Psoas muscle (tissue), 8 donors: ENCODE measurements at places on chromosomes 6 and 20.

- DNase-seq: no peak
Measured at GRCh38 chr6:108027056-108027455, 47.5 kb downstream of the OSTM1 start.

DNA sequence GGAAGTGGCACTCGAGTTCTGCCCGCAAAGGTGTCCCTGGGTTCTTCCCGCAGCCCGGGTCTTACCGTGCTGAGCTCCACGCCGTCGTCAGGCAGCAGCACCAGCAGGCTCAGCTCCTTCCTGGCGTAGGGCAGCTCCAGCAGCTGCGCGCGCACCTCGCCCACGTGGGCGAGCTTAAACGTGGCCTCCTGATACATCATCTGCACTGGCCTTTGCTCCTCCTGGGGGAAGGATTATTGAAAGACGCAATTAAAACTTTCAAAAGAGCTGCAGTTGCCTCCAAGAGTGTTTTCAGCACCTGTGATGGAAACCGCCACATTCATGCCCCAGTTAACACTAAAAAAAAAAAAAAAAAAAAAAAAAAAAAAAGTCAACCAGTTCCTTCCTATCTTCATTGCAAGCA lies 11.3 kb downstream of the SERPINB9 start:
- no peak for DNase-seq

GRCh38 chr20:7497985-7498384 lies 442.3 kb downstream of the HAO1 start:
- no peak for DNase-seq

- no peak for DNase-seq
Measured at GRCh38 chr6:56845032-56845431, 109.9 kb upstream of the BEND6 start.

GRCh38 chr20:53957451-53958172 lies 112.8 kb downstream of the BCAS1 start:
- no peak for DNase-seq
